B cell (primary cell): ENCODE measurements at places on chromosomes 7 and 10.

GRCh38 chr7:129188892-129189660 is 643 bp downstream of the SMO start:
- peak; percentile 39 for DNase-seq

DNA sequence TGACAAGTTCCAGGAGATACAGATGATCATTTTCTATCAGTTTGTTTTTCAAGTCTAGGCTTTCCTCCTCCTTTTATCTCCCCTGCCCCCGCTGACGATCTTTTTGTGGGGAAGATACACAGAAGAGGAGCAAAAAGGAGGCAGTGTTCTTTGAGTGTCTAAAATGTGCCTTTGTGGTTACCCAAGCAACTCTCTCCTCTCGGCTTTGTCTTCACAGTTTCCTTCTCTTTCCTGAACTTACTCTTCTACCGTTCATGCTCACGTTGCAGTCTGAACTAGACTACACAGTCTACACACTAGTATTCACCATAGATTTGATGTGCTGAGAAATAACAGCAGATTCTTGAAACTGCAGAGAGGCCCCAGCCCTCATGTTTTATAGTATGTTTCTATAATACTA is 23.6 kb downstream of the CEP41 start:
- no peak for DNase-seq

- peak; percentile 74 for DNase-seq
These were observed 640 bp upstream of the ZNF425 start for GRCh38 chr7:149126662-149127266.

GRCh38 chr10:114384181-114384580 is 20.1 kb downstream of the AFAP1L2 start:
- DNase-seq = no peak

DNA sequence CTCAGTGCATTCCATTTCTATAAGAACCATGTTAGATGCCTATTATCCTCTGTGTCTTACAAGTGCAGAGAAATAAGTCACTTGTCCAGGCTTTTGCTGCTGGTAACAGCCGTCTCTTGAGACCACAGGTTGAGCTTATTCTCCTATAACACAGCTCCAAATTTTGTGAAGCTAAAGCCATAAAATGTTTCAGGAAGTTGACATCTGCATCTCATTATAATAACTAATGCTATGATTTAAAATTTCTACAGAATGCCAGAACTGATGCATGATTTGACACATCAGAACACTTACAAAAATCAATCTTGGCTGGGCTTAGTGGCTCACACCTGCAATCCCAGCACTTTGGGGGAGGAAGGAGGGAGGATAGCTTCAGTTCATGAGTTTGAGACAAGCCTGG is 986.9 kb downstream of the TYW1 start:
- DNase-seq = no peak

GRCh38 chr10:94116848-94117247 is 123.1 kb downstream of the PLCE1 start:
- DNase-seq = no peak

GRCh38 chr7:107782374-107782773 is 20.6 kb downstream of the SLC26A3 start:
- DNase-seq = no peak

DNA sequence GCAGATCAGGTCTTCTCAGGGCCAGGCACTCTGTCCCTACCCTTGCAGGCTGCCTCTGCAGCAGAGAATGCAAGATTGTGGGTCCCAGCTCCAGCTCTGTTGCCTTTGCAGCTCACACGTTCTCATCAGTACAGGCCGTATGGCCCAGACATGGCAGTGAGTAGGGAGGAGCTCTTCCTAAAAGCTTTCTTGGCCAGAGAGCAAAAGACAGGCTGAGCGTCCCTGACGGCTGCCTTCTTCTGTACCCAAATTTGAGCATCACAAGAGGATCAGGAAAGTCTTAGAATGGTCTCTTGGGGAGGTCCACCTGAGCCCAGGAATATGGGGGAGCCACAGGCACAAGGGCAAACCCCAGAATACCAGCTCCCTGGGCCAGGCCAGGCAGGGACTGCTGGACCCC is 266.3 kb upstream of the ZMIZ1 start:
- DNase-seq = no peak

DNA sequence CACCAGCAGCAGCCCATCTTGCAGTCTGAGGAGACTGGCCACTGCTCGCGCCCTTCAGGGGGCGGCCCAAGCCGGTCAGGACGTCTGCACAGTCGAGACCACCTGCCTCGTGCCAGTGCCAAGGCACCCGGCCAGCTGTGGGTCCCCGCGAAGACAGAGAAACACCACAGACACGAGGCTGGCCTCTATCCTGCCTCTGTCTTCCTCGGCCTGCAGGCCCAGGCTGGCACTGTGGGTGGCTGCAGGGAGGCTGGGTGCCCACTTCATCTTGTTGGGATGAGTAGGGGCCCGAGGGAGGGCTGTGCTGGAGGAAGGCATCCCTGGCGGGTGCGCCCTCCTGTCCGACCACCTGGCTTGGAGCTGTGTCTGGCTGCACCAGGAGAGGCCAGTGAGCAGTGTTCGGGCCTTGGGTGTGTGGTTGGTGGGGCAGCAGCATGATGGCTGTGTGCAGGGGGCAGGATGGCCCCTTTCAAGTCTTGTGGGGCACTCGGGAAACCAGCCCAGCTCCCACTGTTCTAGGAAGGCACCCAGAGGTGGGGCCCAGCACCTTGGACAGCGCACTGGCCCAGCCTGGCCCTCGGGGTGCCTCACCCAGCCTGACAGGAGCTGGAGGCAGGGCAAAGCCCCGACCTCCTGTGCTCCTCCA is 7.3 kb downstream of the DPYSL4 start:
- DNase-seq = no peak

DNA sequence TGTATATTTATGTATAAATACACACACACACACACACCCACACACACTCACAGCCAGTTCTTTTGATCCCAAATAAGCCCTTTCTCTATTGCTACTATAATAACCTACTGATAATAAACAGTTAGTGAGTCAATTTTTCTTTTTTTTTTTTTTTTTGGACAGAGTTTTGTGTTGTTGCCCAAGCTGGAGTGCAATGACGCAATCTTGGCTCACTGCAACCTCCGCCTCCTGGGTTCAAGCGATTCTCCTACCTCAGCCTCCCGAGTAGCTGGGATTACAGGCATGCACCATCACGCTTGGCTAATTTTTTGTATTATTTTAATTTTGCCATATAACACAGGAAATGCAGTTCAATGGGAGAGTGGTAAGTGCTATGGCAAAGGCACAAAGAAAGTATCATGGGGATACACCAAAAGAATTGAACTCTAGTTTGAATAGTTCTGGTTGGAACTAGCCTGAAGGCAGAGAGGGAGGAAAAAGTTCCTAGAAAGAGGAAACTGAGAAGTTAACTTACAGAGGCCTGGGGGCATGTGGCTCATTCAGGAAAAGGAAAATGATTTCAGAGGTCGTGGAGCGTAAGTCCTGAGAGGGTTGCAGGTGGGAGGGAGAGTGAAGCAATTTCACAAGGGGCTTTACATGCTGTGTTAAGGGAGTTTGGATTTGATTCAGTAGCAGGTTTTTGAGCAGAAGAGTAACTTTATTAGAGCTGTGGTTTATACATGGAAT is 44.4 kb upstream of the JCAD start:
- DNase-seq = no peak

GRCh38 chr10:56622335-56622973 is 261.4 kb upstream of the ZWINT start:
- DNase-seq = peak; percentile 44

GRCh38 chr10:7818295-7819120 is at the start of gene TAF3:
TSS of gene TAF3 (plus strand) at chr10:7818505. CDS start at chr10:7818710, 205 bp downstream.
- DNase-seq = peak; percentile 93

DNA sequence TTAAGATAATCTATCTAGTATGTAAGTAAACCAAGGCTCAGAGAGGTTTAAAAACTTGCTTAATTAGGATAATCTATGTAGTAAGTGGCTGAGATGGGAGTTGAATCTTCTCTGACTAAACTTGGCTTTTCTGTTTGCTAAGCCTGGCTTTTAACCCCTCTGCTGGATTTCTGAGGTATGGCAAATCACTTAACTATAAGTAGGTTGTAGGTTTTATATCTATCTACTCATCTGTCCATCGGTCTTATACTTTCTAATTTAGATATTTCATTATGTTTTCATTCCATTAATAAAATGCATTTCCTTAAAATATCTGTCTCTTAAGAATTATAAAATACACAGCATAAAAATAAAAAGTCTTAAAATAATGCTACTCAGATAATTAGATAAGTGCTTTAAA is 59.4 kb downstream of the ST7 start:
- peak; percentile 27 for DNase-seq

GRCh38 chr10:68171539-68172080 is 60.3 kb downstream of the ATOH7 start:
- no peak for DNase-seq

- no peak for DNase-seq
These were observed 19.1 kb upstream of the ERVW-1 start for GRCh38 chr7:92496876-92497275.

DNA sequence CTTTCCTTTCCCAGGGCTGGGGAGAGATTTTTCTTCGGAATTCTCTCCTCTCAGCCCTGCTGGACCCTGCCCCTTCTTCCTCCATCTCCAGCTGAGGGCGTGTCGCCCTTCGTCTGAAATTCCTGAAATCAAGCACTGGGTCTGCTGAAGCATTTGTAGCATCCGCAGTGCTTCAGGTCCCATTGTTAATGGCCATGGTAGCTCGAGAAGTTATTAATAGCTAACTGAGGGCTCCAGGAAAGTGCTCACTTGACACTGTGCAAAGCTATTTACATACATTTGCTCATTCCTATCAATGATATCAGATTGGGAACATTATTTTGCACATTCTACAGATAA is 515 bp downstream of the FAM149B1 start:
- no peak for DNase-seq

- no peak for DNase-seq
These were observed 12.9 kb downstream of the NPFFR1 start for GRCh38 chr10:70270952-70271351.

- DNase-seq = no peak
These were observed 14.3 kb downstream of the RHEB start for GRCh38 chr7:151505433-151505832.

- no peak for DNase-seq
These were observed 14.2 kb upstream of the RNF32 start for GRCh38 chr7:156626220-156626895.

- no peak for DNase-seq
These were observed 43.5 kb upstream of the ZRANB1 start for GRCh38 chr10:124898471-124898870.

DNA sequence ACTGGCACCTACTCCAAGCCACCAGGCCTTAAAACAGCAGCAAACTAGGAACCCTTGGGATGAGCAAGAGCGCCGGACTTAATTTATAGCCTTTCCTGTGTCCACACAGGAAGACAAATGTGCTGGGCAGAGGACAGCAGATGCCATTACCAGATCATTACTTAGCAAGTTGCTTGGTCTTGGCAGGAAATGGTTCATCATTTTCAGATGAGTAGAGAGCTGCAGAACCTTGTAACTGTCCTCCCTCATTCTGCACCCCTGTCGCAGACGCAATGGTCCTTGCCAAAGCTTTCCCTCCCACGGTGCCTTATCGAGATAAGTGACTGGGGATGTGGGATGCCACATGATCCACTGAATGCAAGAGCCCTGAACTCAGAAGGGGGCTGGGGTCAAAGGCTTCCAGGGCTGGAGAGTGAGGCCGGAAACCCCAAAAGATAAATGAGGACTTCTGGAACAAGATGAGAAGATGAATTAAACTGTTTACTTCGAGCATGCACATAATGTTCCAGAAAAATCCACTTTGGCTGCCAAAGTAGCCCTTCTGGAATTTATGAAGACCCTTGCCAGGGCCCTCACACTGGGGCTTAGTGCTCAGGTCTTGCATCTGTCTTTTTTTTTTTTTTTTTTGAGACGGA is 145.6 kb upstream of the ZNF32 start:
- no peak for DNase-seq

DNA sequence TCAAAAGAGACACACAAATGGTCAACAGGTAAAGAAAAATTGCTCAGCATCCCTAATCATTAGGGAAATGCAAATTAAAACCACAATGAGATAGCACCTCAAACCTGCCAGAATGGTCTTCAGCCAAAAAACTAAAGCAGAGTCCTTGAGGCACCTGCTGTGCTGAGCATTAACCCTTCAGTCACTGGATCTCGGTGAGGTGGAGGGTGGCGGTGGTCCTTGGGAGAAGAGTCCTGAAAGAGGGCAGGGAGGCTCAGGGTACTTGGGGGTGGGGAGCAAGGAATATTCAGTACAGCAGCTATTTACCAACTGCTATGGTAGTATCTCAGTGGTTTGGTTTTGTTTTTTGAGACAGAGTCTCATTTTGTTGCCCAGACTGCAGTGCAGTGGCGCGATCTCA is 7.1 kb downstream of the KIAA1549 start:
- DNase-seq = no peak

DNA sequence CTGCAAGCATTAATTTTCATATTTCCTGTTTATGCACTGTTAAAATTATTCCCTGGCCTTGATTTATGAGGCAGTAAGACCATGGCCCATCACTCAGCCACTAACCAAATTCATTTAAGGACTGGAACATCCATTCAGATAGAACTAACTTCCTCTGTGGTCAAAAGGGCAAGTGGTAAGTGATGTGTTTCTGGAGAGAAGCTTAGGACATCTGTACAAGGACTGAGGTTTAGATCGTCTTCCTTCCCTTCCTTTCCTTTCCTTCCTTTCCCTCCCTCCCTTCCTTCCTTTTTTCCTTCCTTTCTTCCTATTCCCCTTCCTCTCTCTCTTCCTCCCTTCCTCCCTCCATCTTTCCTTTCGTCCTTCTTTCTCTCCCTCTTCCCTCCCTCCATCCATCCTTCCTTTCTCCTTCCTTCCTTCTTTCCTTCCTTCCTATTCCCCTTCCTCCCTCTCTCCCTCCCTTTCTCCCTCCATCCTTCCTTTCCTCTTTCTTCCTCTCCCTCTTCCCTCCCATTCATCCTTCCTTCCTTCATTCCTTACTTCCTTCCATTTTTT is 1019.4 kb downstream of the TYW1 start:
- no peak for DNase-seq

GRCh38 chr10:535952-536351 is 153.5 kb downstream of the DIP2C start:
- DNase-seq = no peak

DNA sequence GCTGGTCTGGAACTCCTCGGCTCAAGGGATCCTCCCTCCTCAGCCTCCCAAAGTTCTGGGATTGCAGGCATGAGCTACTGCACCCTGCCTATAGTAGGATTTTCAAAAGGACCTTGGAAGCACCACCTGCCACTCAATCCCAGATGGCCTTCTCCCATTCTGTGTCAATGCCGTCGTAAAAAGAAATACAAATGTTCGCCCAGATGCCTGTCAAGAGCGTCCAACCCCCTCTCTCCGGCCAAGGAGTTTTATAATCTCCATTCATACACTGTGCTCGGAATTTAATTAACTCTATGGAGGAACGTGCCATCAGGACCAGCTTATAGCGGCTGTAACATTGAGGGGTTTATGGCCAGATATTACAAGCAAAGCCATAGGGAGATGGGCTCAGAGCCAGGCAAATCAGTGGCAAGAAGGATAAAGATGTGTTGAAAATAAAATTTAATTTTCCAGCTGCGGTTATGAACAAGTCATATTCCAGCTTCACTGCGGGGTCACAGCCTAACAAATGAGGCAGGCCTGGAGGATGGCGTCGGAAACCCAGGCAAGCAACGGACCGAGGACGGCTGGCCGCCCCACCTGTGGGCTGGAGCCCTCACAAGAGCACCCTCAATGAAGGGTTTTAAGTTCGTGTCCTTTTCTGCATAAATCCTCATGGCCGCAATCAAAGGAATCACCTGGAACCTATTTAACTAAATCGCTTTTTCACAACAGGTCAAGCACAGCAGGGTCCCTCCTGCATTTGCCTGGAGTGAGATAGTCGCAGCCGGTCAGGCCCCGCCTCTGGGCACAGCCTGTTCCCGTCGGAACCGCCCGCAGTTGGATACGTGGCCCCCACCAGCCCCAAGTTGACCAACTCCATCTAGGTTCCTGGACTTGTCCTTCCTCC is 374.5 kb upstream of the FOXK1 start:
- no peak for DNase-seq

- DNase-seq = no peak
These were observed 501.9 kb downstream of the INHBA start for GRCh38 chr7:41201021-41201420.
